ENCODE measurements at places on chromosomes 2 and 18. TPM values are rescaled to one million over a fixed set of nuclear protein-coding genes. Genes with fewer than 3 reads are reported as not detected.

Gene KIF1A
- 0.89 TPM for total RNA-seq

- DNase-seq, result no peak
These were observed 1.8 kb upstream of the ZC3H8 start for GRCh38 chr2:112256654-112257053.

Gene NPAS2
- 6.3 TPM for total RNA-seq

- no peak for DNase-seq
These were observed 49.3 kb downstream of the OLA1 start for GRCh38 chr2:174198846-174199564.

- DNase-seq, result no peak
These were observed 75.9 kb downstream of the ADCYAP1 start for GRCh38 chr18:980586-980985.

DNA sequence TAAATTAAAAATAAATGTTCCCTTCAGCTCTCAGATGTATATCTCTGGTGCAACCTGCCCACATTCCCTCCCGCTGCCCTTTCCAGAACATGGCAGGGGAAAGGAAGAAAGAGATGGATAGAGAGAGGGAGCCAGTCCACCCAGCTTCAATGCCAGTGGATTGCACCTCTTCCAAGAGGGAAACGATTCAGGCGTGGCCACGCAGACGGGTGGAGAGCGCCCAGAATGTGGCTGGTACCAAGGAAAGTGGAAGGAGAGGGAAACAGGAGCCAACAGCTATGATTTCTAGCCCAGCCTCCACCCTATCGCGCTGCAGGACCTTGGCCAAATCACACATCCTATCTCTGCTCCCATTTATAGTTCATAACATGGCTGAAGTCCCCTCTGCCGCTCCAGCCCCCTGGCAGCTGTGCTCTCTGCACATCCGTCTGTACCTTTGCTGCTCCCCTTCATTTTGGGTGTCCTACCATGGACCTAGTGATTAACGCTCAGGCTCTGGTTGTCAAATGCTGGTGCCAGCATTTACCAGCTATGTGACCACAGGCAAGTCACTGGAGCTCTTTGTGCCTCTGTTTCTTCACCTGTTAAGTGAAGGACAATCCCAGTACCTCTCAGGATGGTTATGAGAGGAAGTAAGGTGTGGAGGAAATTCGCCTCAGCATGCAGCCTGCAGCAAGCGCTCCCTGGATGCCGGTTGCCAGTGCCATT lies 66.5 kb downstream of the SFXN5 start:
- DNase-seq, result no peak

Gene CCDC178
- total RNA-seq, result 0.99 TPM

DNA sequence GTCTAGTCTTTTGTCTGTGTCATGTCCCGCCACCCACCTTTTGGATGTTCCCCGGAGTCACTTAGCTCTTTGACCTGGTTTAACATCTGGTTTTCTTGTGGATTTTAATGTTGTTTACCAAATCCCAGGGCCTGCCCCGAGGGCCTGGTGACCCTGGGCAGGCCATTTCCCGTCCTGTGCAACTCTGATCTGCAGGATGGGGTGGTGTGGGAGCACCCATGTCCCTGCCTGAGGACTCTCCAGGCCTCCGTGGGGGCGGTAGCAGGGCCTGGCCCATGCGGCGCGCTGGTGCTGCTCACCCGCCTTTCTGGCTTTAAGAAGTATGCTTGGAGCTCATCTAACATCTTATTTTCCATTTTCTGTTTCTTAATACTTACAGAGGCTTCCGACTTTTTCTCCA lies 10.7 kb downstream of the RAMP1 start:
- DNase-seq, result no peak

DNA sequence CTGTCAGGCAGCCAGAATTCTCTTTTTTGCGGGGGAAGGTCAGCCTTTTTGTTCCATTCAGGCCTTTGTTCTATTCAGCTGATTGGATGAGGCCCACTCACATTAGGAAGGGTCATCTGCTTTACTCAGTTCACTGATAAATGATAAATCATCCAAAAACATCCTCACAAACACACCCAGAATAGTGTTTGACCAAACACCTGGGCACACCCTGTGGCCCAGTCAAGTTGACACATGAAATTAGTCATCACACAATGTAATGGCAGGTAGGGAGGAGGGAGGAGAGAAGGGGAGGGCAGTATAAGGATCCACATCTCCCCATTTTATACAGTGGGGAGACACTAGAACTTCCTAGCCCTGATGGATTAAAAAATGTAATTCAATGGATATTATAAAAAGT lies 8.3 kb upstream of the RMC1 start:
- DNase-seq, result no peak

DNA sequence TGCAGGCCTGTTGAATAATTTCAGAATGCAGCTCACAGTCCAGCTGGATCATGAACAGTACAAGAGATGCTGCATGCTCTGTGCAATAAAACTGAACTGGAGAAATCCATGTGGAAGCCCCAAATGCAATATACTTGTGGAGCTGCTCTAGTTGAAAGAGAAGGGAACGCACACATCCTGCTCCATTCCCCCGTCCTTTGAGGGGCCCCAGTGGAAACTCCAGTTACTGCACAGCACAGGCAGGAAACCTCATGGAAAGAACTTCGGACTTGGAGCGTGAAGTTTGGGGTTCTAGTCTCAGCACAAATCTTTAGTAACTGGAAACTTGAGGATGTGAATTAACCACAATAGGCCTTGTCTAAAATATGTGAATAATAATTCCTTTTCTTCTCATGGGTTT lies 73.2 kb downstream of the PLA2R1 start:
- DNase-seq, result no peak

GRCh38 chr2:28776471-28776870 lies 24.8 kb downstream of the PPP1CB start:
- no peak for DNase-seq

- DNase-seq, result no peak
These were observed 29.6 kb upstream of the IL1R1 start for GRCh38 chr2:102112692-102113665.

GRCh38 chr2:72103161-72103560 lies 44.5 kb downstream of the CYP26B1 start:
- DNase-seq, result no peak

DNA sequence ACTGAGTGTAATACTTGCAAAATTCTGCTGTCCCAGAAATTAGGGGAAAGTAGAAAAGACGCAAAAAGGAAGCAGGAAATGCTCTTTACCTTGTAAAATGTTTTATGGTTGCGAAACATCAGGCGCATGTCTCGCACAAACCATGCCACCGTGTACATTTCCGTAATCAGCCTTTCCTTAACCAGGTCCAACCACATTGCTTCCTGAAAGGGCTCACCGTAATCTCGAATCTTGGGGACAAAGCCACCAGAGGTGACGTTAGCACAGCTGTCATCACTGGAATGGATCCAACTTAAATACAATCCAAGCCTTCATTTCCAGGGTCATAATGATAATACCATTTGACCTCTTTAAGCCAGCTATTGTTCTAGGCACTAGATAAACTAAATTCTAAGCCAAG lies 49.3 kb downstream of the SP110 start:
- no peak for DNase-seq

GRCh38 chr2:198371921-198372543 lies 567.6 kb downstream of the PLCL1 start:
- peak; percentile 78 for DNase-seq

- no peak for DNase-seq
These were observed 879.0 kb downstream of the DSC3 start for GRCh38 chr18:30163573-30163972.

DNA sequence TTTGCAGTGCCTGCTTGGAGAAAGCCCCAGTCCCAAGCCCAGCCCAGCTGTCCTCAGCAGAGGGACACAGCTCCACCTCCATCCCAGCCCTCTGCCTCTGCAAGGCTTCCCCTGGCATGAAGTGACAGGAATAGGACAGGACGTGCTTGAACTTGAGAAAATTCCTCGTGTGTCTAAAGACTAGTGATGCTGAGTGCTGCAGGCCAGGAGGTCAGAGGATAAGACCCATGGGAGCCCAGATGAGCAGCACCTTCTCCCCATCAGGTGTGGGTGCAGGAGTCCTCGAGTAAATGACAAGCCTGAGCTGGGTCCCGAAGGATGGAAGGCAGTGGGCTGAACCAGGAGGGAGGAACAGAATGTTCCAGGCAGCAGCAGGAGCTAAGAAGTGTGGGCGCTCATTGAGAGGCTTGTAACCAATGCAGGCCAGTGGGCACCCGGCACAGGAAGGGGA lies 67.8 kb upstream of the UXS1 start:
- no peak for DNase-seq

- DNase-seq, result no peak
These were observed 22.1 kb downstream of the TGFA start for GRCh38 chr2:70531419-70532086.

Gene TRAPPC12
- total RNA-seq, result 62.9 TPM

DNA sequence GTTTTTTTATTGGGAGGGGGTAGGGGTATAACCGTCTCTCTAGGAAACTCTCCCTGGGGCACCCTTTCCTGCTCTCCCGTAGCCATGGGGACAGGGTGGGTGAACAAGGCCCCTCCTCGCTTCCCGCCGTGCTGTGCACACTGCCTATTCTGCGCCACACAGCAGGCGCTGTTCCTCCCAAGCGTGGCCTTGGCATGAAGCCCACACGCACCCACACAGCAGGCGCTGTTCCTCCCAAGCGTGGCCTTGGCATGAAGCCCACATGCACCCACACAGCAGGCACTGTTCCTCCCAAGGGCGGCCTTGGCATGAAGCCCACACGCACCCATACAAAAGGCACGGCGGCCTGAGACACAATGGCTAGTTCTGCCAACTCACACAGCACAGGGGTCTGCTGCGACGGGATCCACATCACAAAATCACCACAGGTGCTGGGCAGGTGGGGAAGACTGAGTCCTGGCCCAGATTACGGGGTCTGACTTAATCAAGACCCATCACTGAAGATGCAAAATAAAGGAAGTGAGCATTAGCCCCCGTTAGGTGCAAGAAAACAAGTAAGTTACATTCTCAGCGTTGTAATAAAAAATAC lies 46.6 kb upstream of the TPO start:
- DNase-seq, result no peak

GRCh38 chr2:229909090-229909489 lies 12.7 kb downstream of the TRIP12 start:
- DNase-seq, result no peak

GRCh38 chr2:173843526-173843925 lies 121.6 kb downstream of the SP3 start:
- DNase-seq, result no peak

Gene SNORC
- 0.30 TPM for total RNA-seq

Gene CYP26B1
- 25.9 TPM for total RNA-seq

Gene PDCD1
- 0.10 TPM for total RNA-seq

DNA sequence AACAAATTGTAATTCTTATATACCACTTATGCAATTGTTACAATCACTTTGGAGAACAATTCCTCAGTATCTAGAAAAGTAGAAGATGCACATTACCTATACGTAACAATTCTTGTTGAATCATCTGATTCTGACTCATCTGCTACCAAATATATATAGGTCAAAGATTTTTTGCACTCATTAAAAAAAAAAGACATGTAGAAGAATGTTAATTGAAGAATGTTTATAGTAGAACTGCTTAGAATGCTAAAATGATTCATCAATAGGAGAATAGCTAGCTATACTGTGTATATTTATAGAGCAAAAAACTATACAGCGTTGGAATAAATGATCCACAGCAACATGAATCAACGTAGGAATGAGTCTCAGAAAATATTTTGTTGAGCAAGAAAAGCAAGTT lies 29.5 kb upstream of the STAT1 start:
- no peak for DNase-seq

Gene TLX2
- total RNA-seq, result not detected

Gene USP37
- total RNA-seq, result 19.9 TPM

Gene SUCLG1
- 62.8 TPM for total RNA-seq

Gene TANK
- 90.7 TPM for total RNA-seq

Gene DUSP11
- total RNA-seq, result 41.3 TPM

Gene ODC1
- total RNA-seq, result 55.8 TPM

- no peak for DNase-seq
These were observed 4.9 kb downstream of the VIT start for GRCh38 chr2:36701391-36701795.

DNA sequence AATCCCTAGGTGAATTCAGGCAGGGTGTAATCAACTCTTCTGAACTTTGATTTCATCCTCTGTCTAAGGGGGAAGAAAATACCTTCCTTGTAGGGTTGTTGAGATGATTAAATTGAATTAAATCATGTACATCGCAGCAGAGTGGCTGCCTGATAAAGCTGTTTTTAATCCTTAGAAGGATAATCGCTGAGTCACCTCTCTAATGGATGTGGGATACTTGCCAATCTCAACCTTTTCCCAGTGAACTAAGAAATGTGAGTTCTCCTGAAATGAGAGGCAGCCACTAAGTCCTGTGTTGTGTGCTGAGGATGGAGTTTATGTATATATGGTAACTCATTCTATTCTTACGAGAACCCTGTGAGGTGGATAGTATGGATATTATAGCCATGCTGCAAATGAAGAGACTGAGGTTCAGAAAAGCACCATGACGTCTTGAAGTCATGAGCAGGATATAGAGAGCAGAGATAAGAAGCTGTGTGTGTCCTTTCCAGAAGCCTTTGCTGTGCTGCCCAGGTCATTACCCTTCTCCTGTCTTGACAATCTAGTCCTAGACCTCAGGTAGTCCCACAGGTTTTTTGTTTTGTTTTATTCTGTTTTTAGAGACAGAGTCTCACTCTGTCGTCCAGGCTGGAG lies 93.3 kb downstream of the HNRNPLL start:
- no peak for DNase-seq

DNA sequence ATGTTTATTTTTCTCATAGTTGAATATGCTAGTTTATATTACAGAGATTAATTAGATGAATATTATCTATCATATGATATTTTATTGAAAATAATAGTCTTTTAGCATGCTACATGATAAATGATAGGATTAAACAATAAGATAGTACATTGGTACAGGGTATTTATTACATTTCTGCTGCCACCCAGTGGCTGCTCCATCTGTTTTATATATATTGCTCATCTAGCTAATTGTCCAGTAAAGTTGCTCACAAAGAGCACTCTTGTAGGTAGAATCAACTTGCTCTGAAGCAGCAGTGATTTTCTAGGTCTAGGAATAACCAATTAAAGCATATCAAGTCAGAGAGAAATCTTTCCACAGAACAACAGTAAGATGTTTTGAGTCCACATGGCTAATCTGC lies 183.3 kb downstream of the ASXL3 start:
- no peak for DNase-seq

- no peak for DNase-seq
These were observed 53.5 kb upstream of the SPOPL start for GRCh38 chr2:138447889-138448570.

- DNase-seq, result no peak
These were observed 32.0 kb downstream of the EMILIN2 start for GRCh38 chr18:2878656-2879330.

DNA sequence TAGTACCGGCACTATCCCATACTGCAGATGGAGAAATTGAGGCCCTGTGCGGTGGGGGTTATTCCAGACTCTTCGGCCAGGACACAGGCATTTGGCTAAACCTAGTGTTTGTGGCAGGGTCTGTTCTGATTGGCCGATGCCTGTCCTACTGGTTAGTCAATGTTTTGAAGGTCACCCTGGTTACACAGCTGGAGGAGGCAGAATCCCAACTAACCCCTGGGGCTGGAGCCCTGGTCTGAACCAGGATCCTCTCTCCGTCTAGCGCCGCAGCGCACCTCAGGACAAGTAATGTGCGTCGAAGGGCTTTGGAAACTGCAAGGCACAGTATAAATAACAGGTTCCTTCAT lies 19.4 kb downstream of the TEX44 start:
- DNase-seq, result peak; percentile 64

Gene CFAP65
- total RNA-seq, result not detected

Gene FSIP2
- 2.6 TPM for total RNA-seq

Gene QPCT
- total RNA-seq, result 33.8 TPM

- no peak for DNase-seq
These were observed at the start of gene CD226 for GRCh38 chr18:69947361-69948133. Gene CD226 (minus strand): TSS chr18:69947873. CDS start chr18:69947406, 467 bp downstream.

Gene MATN3
- 0.30 TPM for total RNA-seq

Gene GKN1
- not detected for total RNA-seq

Gene DPP4
- total RNA-seq, result 13.7 TPM

Data from skin of body (tissue), 3 donors.